D721Med (cell line): ENCODE measurements at places on chromosomes 3 and 15.

DNA sequence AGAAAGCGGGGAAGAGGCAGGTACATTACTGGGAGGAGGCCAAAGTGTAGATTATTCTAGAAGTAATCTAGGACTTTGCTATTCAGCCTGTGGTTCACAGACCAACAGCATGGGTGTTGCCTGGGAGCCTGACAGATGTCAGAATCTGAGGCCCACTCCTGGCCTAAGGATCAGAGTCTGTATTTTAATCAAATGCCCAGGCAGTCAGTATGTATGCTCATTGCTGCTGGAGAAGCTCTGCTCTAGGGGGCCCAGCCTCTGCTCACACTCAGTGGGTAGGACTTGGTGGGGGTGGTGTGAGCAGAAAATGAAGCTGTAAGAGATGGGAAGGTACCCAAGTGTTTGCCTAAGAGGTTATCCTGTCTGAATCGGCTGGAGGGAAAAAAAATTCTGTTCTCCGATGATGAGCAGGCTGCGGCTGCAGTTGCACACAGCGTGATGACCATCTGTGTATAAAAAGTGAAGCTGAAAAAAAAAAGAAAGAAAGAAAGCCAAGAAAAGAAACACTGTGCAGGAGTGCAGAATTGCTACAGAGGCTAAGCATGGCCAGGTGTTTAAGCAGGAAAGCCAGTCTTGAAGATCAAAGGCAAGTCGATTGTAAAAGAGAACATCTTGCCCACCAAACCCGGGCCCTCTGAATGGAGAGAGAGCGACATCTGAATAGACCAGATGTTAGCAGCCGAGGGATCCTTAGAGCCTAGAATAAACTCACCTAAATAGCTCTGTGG lies 65.2 kb downstream of the EIF4E3 start:
- DNase-seq, result no peak

GRCh38 chr15:82810061-82810889 lies 847 bp downstream of the WHAMM start:
- no peak for DNase-seq

- no peak for DNase-seq
Measured at GRCh38 chr15:60574801-60575631, 96.1 kb upstream of the ICE2 start.

DNA sequence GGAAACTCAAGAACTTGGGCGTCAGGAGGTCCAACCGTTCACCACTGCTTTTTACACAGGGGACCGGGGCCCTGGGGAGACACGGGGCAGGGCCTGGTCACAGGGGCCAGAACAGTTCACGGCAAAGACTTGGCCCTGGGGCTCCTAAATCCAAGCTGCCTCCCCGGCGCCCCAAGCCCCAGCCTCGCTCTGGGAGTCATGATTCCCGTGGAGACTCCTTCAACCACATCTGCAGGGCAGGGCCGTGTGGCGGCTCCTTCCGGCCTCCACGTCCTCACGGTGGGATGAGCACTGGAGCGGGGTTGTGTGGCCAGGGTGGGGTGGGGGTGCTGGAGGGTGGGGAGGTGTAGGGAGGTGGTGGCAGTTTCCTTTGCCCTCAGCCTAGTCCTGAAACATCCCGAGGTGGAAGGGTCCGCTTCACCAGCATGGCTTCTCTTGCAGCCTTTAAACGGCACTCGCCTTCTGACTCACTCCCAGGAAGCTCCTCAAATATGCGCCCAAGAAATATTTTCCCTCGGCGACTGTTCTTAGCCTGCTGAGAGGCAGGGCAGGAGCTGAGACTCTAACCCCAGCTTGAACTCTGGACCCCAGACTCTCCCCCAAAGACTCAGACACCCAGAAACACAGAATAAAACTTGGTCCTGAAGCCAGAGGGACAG lies 1.8 kb downstream of the MUC4 start:
- no peak for DNase-seq

DNA sequence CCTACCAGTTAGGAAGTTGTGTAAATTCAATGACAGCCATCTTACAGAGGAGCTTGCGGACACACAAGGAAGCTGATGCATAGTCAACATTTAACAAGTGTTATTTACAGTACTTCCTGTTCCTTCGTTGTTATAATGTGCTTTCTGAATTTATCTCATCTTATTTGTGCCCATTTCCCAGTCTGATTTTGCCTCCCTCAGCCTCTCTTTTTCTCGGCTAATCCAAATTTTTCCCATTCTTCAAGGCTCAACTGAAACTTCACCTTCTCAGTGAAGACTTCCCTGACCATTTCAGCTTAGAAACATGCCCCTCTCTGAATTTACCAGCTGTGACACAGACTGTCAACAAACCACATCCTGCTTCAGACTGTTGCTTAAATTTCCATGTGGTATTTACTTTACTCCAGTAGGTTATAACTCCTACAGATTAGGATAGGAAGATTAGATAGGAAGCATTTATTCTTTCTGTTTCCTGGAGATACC lies 55.7 kb upstream of the CP start:
- DNase-seq, result no peak

GRCh38 chr3:188978421-188979171 lies 193.2 kb upstream of the TPRG1 start:
- no peak for DNase-seq

GRCh38 chr3:195458316-195458717 lies 15.5 kb upstream of the ACAP2 start:
- DNase-seq, result no peak

DNA sequence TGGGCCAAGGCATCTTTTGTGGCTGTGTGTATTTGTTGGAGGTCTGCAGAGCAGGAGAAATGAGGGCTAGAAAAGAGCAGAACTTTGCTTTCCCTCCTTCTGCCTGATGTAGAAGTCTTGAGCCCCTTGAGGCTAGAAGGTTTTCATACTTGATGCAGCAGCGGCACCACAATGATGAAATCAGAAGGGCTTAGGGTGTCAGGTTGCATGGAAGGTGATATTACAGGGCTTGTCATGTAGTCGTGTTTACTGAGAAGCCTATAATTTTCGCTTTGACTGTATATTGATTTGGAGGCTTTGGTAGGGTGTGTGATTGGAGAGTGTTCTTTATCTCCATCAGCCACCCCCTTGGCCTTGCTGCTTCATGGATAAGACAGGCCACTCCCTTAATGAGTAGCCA lies 339.8 kb downstream of the THSD4 start:
- no peak for DNase-seq

DNA sequence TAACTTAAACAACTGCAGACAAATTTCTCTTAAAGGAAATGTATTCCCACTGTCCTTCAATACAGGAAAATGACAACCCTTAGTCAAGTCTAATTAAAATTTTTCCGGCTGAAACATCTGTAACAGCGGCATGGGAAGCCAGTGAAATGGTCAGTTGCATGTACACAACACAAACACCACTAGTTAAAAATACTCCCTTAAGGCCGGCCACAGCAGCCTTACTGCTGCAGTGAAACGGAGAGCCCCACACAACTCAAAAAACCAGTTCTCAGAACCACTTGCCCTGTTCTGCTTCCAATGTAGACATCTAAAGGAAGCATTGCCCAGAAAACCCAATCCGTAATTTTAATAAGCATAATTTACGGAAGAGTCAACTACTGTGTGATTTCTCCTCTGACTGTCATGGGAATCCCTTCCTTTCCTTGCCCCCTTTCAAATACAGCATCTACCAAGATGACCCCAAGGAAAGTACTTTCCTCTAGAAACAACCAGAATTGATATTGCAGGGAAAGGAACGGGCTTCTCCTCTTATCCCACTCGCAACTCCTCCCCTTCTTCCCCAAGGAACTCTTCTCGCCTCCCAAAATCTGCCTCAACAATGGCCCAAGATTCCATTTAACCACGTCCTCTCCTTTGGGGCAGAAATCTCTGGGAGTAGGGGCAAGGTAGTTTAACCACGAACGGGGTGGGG lies 1.6 kb downstream of the FBN1 start:
- DNase-seq, result no peak

GRCh38 chr3:13506680-13507079 lies 26.6 kb downstream of the HDAC11 start:
- DNase-seq, result no peak

DNA sequence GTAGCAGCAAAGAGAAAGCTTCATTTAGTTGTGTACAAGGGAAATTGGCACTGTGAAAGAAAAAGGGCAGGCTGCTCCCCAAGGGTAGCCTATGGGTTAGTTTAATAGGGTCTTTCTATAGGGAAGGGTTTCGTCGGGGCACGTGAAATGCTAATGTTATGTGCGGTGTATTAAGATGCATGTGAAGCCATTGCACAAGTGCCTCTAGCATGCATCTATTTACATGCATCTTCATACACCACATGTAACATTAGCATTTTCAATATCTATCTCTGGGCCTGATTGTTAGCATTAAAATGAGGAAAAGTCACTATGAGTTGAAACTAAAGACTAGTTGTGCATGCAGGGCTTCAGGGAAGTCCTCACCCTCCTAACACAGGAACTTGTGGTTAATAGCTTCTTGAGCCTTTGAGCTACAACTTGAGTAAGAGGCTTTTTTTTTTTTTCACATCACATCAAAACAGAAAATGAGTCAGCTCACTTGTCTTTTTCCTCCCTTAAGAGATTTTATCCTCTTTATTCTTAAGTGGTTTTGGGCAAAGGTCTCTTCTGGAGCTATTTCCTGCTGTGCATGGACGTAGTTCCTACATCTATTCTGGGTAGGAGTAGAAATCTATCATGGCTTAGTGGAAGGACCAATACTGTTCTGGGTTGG lies 613.4 kb downstream of the ZPLD1 start:
- no peak for DNase-seq

DNA sequence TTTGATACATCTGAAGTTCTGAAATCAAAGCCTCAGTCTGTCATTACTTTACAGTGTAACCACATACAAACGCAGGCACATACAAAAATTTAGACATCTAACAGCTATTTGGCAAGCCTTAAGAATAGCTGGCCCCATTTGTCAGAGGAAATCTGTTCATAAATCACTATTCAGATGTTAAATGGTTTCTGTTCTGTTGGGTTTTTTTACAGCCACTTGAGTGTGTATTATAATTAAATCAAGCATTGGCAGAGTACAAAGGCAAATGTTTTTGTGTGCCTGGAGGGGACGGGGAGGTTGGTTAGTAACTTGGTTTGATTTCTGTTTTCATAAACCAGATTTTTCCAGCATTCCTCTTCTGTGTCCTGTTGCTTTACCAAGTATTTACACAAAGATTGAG lies 24.1 kb downstream of the PIGB start:
- no peak for DNase-seq

- DNase-seq, result no peak
Measured at GRCh38 chr3:20401253-20401652, 215.2 kb upstream of the SGO1 start.

GRCh38 chr15:45168286-45168685 lies 19.5 kb downstream of the SHF start:
- no peak for DNase-seq

- no peak for DNase-seq
Measured at GRCh38 chr15:100107606-100108225, 234.1 kb downstream of the ADAMTS17 start.

DNA sequence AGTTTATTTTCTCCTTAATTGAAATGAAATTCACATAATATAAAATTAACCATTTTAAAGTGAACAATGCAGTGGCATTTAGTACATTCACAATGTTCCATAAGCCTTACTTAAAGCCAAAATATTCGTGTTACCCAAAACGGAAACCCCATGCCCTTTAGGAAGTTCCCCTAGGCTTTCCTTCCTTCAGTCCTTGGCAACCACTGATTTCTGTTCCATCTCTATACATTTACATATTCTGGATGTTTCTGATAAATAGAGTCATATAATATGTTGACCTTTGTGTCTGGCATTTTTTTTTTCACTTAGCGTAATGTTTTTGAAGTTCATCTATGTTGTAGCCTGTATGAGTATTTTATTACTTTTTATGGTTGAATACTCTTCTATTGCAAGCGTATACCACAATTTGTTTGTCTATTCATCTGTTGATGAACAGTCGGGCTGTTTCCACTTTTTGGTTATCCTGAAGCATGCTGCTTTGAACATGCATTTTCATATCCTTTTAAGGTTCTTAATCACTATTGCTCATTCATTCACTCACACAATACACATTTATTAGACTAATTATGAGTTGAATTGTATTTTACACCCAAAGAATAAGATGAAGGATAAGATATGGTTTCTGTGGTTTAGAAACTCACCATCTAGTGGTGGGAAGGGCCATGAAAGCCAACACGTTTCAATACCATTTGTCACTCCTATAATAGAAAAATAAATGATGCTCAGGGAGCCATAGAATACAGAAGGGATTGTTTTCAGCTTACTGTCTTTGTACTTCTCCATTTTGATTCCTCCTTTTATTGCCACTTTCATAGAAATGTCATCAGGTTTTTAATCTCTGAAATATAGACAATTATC lies 408.2 kb upstream of the CBLB start:
- DNase-seq, result no peak

DNA sequence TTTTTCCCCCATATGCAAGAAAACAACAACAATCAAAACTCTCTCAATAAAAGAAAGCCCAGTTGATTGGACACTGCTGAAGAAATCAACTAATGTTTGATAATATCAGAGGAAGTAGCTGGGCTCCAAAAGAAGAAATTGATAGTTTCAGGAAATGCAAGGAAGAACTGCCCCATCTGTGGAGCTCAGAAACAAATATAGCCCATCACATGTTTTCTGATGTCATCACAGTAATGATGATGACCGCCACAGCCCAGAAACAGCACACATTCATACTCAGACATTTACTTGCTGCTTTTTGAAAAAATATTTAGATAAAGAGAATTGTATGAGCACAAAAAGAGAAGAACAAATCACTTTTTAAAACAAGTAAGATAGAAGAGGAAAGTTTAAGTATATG lies 67.6 kb downstream of the GOLIM4 start:
- no peak for DNase-seq

GRCh38 chr3:171456765-171457606 lies 3.2 kb downstream of the TNIK start:
- no peak for DNase-seq

DNA sequence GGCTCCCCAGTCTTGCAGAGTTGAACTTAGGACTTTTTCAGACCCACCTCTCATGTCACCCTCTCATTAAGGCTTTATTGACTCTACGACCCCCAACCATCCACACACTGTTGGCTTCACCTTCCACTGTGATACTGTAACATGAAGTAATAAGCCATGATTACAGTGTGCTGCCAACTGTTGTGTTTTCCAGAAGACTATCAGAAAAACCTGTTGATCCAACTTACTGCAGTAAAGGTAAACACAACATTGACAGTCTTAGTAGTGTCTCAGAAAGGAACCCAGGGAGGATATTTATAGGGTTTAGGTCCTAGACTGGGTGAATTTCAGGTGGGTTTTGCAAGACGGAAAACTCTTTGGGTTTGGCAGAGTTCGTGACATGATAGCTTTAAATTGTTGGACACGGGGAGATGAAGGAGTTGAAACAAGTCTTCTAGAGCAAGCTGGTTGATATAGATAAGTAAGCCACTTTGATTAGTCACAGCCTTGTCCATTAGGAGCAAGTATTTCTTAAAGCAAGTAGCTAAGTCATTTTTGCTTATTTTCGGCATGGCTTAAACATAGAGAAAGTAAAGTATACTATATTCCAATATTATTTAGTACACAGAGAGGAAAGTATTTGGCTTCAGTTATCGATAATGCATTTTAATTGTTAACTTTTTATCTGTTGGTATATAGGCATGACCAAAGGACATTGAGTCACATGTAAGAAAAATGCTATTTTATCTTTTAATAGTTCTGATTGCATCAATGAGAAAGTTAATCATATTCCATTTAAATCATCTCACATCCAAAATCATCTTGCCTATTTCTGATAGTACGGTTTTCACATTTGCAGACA lies 2.4 kb upstream of the COL6A5 start:
- DNase-seq, result no peak
